Endothelial cell (in vitro differentiated cells): ENCODE measurements at places on chromosomes 3 and 15. TPM values are rescaled to one million over a fixed set of nuclear protein-coding genes. Genes with fewer than 3 reads are reported as not detected.

- no peaks in the 10 kb centered on the region for H3K27me3 ChIP-seq
- no peak overlapping the region for H3K27ac ChIP-seq
- no peaks in the 10 kb centered on the region for H3K36me3 ChIP-seq
- no peak overlapping the region for H3K4me3 ChIP-seq
- DNase-seq = no peak
These were observed 106.6 kb downstream of the TOP2B start for GRCh38 chr3:25558121-25558520.

- H3K27me3 ChIP-seq = peaks cover 17% of the 10 kb centered on the region
- H3K4me3 ChIP-seq = peak within 1 kb of the TSS; percentile 99
- H3K36me3 ChIP-seq = peaks cover 34% of the 10 kb centered on the region
- H3K4me1 ChIP-seq = peaks cover 28% of the 10 kb centered on the region
These were observed at the start of gene IGF2BP2 for GRCh38 chr3:185825006-185825638. TSS of gene IGF2BP2 (minus strand) at chr3:185825042. CDS start at chr3:185824960, 82 bp downstream.

PLA2G4E gene
- not detected for total RNA-seq

- H3K4me3 ChIP-seq = no peak overlapping the region
- H3K4me1 ChIP-seq = no peaks in the 10 kb centered on the region
- DNase-seq = no peak
- no peaks in the 10 kb centered on the region for H3K36me3 ChIP-seq
These were observed 31.5 kb upstream of the SLC6A6 start for GRCh38 chr3:14370720-14371572.

GRCh38 chr3:44685128-44685800 lies 27.2 kb upstream of the ZNF502 start:
- H3K4me1 ChIP-seq = peaks cover 3% of the 10 kb centered on the region
- H3K27ac ChIP-seq = peak overlapping the region; percentile 62
- peaks cover 5% of the 10 kb centered on the region for H3K27me3 ChIP-seq

DNA sequence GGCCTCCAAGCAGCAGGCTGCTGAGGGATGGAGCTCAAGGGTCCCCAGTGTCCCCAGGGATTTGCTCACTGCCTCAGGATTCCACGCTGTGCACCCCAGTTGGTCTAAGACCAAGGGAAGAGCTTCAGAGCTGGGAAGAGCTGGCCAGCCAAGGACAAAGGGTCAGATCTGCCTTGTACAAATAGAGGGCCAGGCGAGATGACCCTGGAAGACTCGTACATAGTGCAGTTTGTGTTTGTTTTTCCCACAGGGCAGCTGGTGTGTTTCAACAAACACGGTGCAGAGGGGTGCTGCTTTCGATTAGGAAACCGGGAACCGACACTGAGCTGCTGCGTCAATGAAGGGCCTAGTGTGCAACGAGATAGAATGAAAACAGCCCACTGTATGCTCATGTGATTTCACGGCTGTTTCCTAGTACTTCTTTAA lies 56.1 kb upstream of the TRPM1 start:
- no peak overlapping the region for H3K4me3 ChIP-seq
- no peak for DNase-seq
- H3K27ac ChIP-seq = no peak overlapping the region
- no peaks in the 10 kb centered on the region for H3K27me3 ChIP-seq
- H3K4me1 ChIP-seq = no peaks in the 10 kb centered on the region
- no peaks in the 10 kb centered on the region for H3K36me3 ChIP-seq

- no peaks in the 10 kb centered on the region for H3K4me1 ChIP-seq
- no peak overlapping the region for H3K27ac ChIP-seq
- H3K36me3 ChIP-seq = no peaks in the 10 kb centered on the region
- no peaks in the 10 kb centered on the region for H3K27me3 ChIP-seq
These were observed 49.0 kb upstream of the GOLGA8J start for GRCh38 chr15:30033763-30034162.

DNA sequence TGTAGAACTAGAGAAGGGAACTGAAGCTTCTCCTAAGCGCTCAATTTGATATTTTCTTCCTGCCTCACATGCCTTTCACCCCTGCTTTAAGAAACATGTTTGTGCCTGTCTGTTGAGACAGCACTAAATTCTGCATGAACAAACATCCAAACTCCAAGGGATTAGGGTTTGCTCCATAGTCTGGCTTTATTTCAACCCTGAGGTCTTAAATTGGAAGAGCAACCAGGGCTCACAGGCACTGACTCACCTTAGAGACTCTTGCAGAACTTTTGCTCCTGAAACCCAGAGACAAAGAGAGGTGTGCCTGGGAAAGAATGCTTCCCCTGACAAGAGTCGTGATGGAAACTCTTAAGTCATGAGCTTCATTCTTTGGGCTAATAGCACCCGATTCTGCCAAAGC lies 393.9 kb upstream of the MCTP2 start:
- no peaks in the 10 kb centered on the region for H3K4me1 ChIP-seq
- no peak overlapping the region for H3K4me3 ChIP-seq
- no peak for DNase-seq
- H3K36me3 ChIP-seq = no peaks in the 10 kb centered on the region

- no peak overlapping the region for H3K27ac ChIP-seq
- DNase-seq = no peak
- peaks cover 13% of the 10 kb centered on the region for H3K4me1 ChIP-seq
- H3K4me3 ChIP-seq = no peak overlapping the region
These were observed 222.0 kb upstream of the GAP43 start for GRCh38 chr3:115401298-115401697.

ATP13A5 gene
- 0.23 TPM for total RNA-seq

- peaks cover 9% of the 10 kb centered on the region for H3K36me3 ChIP-seq
- no peak overlapping the region for H3K4me3 ChIP-seq
- no peaks in the 10 kb centered on the region for H3K27me3 ChIP-seq
- H3K4me1 ChIP-seq = no peaks in the 10 kb centered on the region
- DNase-seq = no peak
These were observed 26.3 kb downstream of the ABCC5 start for GRCh38 chr3:183991403-183991802.

DNA sequence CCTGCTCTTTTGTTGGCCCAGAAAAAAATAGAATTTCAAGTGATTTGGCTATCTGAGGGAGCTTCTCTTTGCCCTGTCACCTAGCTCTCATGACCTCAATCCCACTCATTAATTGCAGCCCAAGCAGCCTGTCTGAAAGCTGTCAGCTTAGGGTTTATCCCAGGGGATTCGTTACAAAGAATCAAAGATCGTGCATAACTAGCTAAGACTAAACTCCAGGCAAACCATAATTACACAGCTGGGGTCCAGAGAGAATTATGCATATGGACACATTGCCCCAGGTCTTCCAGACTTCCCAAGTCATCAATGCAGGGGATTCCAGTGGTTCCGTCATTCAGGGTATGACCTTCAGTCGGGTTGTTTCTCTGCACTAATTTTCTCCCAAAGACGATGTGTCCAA lies 91.6 kb upstream of the CBLB start:
- H3K27me3 ChIP-seq = no peaks in the 10 kb centered on the region
- H3K27ac ChIP-seq = no peak overlapping the region
- no peak overlapping the region for H3K4me3 ChIP-seq
- no peaks in the 10 kb centered on the region for H3K4me1 ChIP-seq
- no peaks in the 10 kb centered on the region for H3K36me3 ChIP-seq

GRCh38 chr3:160180581-160181216 lies 44.5 kb upstream of the C3orf80 start:
- H3K36me3 ChIP-seq = no peaks in the 10 kb centered on the region
- peaks cover 2% of the 10 kb centered on the region for H3K4me1 ChIP-seq
- no peak overlapping the region for H3K4me3 ChIP-seq
- peak; percentile 13 for DNase-seq
- peaks cover 1% of the 10 kb centered on the region for H3K27me3 ChIP-seq

GRCh38 chr15:29034593-29035335 lies 149.0 kb downstream of the APBA2 start:
- H3K4me3 ChIP-seq = no peak overlapping the region
- H3K36me3 ChIP-seq = peaks cover 8% of the 10 kb centered on the region
- H3K27ac ChIP-seq = no peak overlapping the region
- no peak for DNase-seq
- H3K4me1 ChIP-seq = peaks cover 2% of the 10 kb centered on the region

SCAPER gene
- total RNA-seq = 18.1 TPM
